Neural crest cell (in vitro differentiated cells): ENCODE measurements at places on chromosomes 5 and 9.

- DNase-seq: no peak
Measured at GRCh38 chr5:10734832-10735523, 26.1 kb downstream of the DAP start.

GRCh38 chr5:117201001-117201400 is 626.4 kb upstream of the SEMA6A start:
- DNase-seq: no peak

DNA sequence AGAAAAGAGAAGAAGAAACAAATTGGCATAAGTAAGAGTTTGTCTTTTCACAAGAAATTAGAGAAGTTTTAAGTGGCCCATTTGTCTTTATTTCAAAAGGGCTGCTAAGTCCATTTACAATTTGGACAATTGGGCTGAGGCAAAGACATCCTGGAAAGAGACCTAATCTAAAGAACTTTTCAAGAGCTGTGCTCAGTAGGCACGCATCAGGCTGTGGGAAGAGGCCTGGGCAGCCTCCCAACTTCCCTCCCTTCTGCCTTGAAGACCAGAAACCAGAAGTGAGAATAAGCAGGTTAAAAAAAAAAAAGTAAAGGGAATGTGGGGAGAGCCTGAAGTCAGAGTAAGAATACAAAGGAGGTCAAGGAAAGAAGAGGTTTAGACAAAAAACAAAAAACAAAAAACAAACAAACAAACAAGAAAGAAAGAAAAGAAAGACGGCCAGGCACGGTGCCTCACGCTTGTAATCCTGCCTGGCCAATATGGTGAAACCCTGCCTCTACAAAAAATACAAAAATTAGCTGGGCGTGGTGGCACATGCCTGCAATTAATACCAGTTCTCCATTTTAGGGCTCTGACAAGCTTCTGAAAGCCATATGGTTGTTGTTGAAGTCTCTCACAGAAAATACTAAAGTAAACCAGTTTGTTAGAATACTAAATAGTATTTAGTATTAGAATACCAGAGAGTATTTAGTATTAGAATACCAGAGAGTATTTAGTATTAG is 48.0 kb upstream of the CEP78 start:
- DNase-seq: no peak

- DNase-seq: no peak
Measured at GRCh38 chr5:128237000-128237399, 153.4 kb downstream of the SLC12A2 start.

GRCh38 chr9:32989660-32990059 is 11.8 kb downstream of the APTX start:
- DNase-seq: no peak

DNA sequence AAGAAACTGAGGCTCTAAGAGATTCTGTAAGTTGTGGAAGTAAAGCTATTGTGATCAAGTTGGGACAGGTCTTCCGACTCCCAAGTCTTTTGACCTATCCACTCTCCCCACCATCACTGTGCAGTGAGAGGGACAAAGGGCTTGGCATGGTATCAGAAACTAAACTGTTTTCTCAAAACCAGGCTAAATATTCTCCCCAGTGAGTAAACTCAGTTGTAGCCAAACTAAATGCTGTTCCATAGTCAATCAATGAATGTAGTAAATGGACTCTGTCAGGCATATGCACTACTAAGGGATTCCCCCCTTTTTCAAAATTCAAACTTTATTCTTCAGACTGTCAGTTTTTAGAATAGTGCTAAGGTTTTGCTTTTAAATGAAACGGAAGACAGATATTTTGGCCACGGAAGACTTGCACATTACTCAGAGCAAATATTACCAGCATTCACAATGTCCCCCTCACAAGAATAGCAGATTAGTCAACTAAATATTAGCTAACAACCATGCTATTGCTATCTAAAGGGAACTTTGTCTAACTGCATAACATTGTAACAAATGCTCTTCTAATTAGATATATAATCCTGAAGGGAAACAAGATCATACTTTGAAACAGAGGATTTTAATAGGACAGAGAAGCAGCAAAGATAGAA is 7.1 kb downstream of the PRKAA1 start:
- DNase-seq: no peak

- no peak for DNase-seq
Measured at GRCh38 chr5:30994176-30994575, 199.3 kb upstream of the CDH6 start.

- no peak for DNase-seq
Measured at GRCh38 chr5:40873286-40873880, 32.2 kb downstream of the CARD6 start.

DNA sequence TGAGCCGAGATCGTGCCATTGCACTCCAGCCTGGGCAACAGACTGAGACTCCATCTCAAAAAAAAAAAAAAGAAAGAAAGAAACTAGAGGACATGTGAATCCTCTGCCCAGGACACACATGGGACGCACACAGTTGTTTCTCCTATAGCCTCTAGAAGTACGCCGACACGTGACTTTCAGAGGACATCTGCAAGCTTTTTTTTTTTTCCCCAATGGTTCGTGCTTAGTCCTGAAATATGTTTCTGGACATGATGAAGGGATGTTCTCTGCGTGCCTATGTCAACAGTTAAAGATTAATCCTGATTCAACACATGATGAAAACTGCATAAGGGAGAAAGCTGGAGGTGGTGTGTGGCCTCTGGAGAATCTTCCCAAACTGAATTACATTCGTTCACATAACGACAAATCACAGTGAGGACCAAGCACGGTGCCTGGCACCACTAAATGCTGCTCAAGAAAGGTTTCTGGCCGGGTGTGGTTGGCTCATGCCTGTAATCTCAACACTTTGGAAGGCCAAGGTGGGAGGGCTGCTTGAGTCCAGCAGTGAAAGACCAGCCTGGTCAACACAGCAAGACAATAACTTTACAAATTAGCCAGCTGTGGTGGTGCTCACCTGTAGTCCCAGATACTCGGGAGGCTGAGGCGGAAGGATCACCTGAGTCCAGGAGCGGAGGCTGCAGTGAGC is 9.8 kb downstream of the COL23A1 start:
- no peak for DNase-seq

DNA sequence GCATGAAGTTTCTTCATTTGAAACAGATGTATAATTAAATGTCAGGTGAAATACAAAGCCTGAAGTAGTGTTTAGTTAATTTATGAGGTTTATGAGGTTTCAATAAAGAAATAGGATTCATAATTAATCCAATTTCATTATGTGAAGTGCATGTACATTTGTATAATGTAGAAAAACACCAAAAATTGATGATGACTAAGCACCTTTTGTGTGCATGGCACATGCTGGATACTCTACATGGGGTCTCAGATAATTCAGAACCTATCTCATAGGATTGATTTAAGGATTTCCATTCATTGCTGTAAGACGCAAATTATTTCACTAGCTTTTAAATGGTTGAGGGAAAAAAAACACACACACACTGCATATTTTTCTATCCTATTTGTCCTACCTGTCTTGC is 143.9 kb downstream of the ESM1 start:
- no peak for DNase-seq

- peak; percentile 73 for DNase-seq
Measured at GRCh38 chr5:317086-317811, 4.3 kb upstream of the AHRR start.

- no peak for DNase-seq
Measured at GRCh38 chr5:131630963-131631350, 4.1 kb downstream of the RAPGEF6 start.

DNA sequence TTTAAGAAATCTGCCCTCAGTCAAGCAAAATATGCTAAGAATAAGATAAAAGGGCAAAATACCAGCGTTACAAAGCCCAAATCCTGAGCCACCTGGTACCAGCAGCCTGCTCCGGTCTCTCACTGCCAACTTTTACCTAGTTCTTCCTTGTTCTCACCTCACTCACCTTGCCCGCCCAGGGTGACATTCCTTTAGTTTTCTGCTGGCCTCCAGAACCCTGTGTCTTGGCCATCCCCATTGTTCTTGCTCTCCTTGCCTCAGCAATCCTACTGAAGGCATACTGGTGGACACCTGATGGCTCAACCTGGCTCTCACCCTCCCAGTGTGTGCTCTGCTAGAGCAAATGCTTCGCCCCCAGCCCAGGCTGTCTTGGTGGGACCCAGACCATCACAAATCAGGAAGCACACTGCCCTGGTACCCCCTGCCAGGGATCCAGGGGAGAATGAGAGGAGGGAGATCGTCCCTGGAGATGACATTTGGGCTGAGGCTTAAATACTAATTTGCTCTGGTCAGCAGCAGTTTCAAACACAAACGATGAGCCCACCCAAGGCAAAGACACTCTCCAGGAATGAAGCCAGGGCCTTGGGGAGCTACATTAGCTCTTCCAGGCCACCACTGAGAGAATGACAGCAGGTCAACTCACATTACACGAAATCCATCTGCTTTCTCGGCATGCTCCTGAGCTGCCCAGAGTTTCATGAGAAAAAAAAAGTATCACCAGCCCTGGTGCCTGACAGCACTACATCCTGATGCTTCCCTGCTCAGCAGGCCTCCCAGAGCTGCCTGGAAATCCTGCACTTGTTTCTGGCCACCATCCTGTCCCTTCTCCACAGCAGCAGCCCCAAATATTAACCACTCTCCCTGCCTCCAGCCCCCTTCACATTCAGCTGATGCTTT is 12.2 kb upstream of the SEPTIN8 start:
- no peak for DNase-seq

DNA sequence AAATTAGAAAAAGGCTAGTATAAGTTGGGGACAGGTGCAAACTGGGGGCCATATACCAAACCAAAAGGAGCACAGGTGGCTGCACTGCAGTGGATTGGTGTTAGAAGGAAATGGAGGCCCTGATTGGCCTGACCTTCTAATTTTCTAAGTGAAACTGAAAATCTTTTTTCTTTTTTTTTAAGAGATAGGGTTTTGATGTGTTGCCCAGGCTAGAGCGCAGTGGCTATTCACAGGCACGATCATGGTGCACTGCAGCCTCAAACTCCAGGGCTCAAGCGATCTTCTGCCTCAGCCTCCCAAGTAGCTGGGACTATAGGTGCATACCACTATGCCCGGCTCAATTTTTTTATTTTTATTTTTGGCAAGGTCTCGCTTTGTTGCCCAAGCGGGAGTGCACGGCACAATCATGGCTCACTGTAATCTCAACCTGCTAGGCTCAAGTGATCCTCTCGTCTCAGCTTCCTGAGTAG is 9.8 kb upstream of the CCDC69 start:
- DNase-seq: no peak

DNA sequence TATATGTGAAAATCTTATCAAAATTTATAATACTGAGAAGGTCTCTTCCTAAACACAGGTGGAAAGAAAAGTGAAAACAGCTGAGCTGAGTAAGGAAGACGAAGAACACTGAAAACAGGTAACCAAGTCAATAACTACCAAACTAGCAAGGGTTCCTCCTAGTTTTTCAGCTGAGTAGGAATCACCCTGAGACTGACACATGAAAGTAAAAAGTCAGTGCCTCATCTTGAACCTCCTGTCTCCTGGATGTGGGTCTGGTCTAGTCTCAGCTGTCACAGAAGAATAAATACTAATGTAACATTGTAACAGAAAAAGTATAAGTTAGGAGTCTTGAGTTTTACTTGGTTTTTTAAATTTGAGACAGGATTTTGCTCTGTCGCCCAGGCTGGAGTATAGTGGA is 121.0 kb downstream of the MEF2C start:
- DNase-seq: no peak

- peak; percentile 29 for DNase-seq
Measured at GRCh38 chr5:65721050-65721719, 724 bp downstream of the SGTB start.

DNA sequence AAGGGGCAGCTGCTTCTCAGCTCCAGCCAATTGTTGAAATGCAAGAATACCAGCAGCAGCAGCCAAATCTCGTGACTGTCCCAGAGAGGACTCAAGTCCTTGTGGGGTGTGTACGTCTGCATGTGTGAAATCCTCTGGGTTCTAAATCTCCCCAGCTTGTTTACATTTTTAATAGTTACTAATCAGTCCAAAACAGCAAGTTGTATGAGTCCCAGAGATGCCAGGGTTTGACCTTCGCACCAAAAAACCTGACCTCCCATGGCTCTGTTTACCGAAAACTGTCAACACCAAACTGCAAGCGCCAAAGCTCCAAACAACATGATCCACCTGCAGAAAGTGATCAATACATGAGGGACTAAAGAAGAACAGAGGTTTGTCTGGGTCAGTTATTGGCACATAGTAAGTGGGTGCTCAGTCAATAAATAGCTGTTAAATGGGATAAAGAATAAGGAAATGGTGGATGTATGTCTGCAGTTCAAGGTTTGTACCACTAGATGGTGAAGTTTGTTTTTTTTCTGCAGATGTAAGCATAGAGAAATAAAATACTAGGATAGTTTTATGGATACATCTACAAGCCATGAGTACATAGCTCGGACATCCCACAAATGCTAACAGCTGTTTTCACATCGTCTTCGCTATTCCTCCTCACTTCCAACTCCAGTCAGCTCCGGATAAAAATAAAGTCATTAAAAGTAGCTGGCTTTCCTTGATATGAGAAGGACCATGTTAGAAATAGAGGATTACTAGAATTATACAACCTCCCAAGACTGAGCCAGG is 85.3 kb upstream of the ADRB2 start:
- DNase-seq: no peak

DNA sequence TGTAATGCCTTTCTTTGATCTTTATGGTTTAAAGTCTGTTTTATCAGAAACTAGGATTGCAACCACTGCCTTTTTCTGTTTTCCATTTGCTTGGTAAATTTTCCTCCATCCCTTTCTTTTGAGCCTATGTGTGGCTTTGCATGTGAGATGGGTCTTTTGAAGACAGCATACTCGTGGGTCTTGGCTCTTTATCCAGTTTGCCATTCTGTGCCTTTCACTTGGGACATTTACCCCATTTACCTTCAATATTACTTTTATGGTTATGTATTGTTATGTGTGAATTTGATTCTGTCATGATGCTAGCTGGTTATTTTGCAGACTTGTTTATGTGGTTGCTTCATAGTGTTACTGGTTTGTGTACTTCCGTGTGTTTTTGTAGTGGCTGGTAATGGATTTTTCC is 59.2 kb downstream of the YTHDC2 start:
- no peak for DNase-seq

DNA sequence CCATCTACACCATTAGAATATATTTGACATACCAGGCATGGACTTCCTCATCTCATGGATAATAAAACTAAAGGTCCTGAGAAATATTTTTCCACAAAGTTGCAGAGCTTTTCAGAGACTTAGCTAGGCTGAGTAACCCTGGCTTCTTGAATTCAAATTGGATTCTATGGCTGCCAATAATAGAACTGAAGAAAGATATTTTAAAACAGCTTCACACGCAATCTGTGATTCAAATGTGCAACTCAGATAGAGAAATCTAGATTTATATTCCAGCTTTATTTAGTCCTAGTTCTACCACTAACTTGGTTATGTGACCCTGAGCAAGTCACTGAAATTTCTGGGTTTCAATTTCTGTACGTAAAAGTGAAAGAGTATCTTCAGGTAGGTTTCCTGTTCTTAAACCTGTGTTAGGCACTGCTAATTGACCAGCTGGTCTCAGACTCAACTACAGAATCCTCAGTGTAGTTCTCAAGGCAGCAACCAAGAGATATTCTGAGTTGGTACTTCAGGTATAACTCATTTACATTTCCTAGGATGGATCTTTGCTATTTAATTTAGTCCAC is 235.3 kb downstream of the GABRB2 start:
- DNase-seq: no peak
